Breast epithelium (tissue), 4 donors: ENCODE measurements at places on chromosomes 6 and 20. TPM values are rescaled to one million over a fixed set of nuclear protein-coding genes. Genes with fewer than 3 reads are reported as not detected.

Gene HCK
- 16.0 TPM for total RNA-seq

GRCh38 chr6:155378276-155378675 is 64.0 kb upstream of the TFB1M start:
- no peaks in the 10 kb centered on the region for H3K27me3 ChIP-seq
- H3K27ac ChIP-seq: no peak overlapping the region
- no peaks in the 10 kb centered on the region for H3K4me1 ChIP-seq
- no peak overlapping the region for H3K4me3 ChIP-seq
- DNase-seq: no peak

DNA sequence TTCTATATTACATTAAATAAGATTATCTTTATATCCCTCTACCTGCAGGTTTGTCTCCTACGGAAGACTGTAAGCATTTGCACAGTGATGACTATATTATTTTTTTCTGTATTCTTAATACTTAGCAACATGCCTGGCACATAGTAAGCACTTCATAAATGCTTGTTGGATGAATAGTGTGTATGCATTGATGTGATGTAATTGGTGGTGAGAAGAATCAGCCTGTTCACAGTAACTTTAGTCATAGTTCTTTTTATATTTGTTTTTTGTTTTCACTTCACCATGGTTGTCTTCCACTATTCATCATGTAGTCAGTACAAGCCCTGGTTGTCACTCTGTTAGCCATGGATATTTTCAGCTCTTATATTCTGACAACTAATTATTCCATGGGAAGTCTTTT is 184.0 kb upstream of the FLRT3 start:
- no peaks in the 10 kb centered on the region for H3K4me1 ChIP-seq
- H3K27ac ChIP-seq: no peak overlapping the region
- H3K4me3 ChIP-seq: no peak overlapping the region
- H3K36me3 ChIP-seq: no peaks in the 10 kb centered on the region

GRCh38 chr6:81636930-81637568 is 115.4 kb downstream of the TENT5A start:
- H3K4me3 ChIP-seq: no peak overlapping the region
- no peak for DNase-seq
- H3K27ac ChIP-seq: no peak overlapping the region
- no peaks in the 10 kb centered on the region for H3K36me3 ChIP-seq
- no peaks in the 10 kb centered on the region for H3K27me3 ChIP-seq

DNA sequence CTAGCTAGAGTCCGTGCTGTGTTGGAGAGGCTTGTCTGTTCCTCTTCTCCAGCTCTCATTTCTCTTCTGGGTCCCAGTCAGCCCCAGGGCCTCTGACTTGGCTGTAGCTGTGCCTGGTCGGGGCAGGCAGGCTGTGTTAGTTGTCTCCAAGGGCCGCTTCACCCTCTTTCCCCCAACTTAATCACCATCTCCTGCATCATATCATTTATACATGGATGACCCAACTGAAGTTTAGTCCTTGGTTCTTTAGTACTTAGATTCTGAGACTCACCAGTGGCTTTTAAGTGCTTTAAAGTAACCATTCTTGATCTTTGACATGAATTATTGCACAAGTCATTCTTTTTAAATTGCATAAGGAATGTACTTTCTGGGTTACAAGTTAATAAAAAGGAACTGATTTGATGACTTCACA is 127.3 kb downstream of the RTN4IP1 start:
- no peak for DNase-seq
- H3K36me3 ChIP-seq: no peaks in the 10 kb centered on the region
- H3K4me1 ChIP-seq: no peaks in the 10 kb centered on the region
- no peaks in the 10 kb centered on the region for H3K27me3 ChIP-seq
- no peak overlapping the region for H3K27ac ChIP-seq
- H3K4me3 ChIP-seq: no peak overlapping the region

- H3K36me3 ChIP-seq: no peaks in the 10 kb centered on the region
- no peaks in the 10 kb centered on the region for H3K27me3 ChIP-seq
- H3K4me3 ChIP-seq: no peak overlapping the region
- no peak overlapping the region for H3K27ac ChIP-seq
Measured at GRCh38 chr6:66429210-66429609, 722.2 kb upstream of the EYS start.

- H3K4me1 ChIP-seq: no peaks in the 10 kb centered on the region
- DNase-seq: no peak
- H3K4me3 ChIP-seq: no peak overlapping the region
- H3K27ac ChIP-seq: no peak overlapping the region
- H3K36me3 ChIP-seq: no peaks in the 10 kb centered on the region
Measured at GRCh38 chr6:54991761-54992330, 145.3 kb downstream of the FAM83B start.

DNA sequence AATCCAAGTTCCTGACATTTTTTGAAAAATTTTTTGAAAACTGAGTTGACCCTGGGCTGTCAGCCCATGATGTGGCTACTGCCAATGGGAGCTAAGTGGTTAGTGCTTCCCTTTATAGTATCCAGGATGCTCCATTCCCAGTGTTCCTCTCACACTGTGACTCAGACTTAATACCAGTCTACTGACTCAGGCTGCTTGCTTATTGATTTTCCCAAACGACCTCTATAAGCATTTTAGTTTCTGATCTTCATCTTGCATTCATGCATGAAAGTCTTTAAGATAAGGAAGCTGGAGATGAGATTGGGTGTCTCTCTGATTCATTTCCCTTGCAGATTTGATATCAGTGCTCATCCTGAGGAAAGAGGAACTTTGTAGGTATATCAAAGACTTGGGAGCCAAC is 560.0 kb downstream of the TBC1D32 start:
- H3K27me3 ChIP-seq: no peaks in the 10 kb centered on the region
- H3K4me1 ChIP-seq: no peaks in the 10 kb centered on the region
- H3K4me3 ChIP-seq: no peak overlapping the region

- no peaks in the 10 kb centered on the region for H3K36me3 ChIP-seq
- H3K4me3 ChIP-seq: no peak overlapping the region
- H3K27me3 ChIP-seq: no peaks in the 10 kb centered on the region
Measured at GRCh38 chr20:25256226-25256859, 8.5 kb downstream of the PYGB start.

DNA sequence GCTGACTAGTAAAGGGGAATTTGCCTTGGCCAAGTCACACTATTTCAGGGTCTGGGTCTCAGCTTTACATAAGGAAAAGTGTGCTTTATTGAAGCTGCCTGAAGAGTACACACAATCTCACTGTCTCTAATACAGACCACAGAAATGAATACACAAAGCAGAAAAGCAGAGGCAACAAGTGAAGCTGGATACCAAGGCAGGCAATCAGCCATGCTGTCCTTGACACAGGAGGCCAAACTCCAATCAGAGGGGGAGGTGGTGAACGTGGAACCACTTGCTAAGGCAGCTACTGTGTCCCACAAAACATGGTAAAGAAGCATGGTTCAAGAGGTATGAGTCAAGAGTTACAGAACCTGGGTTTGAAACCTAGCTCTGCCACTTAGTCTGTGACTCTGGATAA is 21.8 kb upstream of the CCND3 start:
- no peak for DNase-seq
- H3K4me1 ChIP-seq: no peaks in the 10 kb centered on the region
- no peak overlapping the region for H3K4me3 ChIP-seq

DNA sequence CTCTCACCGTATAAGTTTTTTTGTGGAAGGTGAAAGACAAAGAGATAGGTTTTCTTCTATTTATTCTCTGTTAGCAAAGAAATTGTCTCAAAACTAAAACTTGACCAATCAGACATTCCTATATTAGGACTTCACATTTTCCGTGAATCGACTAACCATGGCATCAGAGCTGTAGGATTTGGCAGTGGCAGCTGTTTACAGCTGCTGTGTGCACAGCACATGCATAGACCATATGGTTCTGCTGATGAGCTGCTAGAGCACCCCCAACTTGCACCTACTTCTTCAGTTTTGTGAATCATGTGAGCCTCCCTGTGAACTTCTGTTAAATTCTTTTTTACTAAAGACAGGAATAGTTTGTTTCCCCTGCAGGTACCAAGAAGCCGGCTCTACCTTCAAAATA is 157.9 kb downstream of the RFX6 start:
- no peak overlapping the region for H3K4me3 ChIP-seq
- no peaks in the 10 kb centered on the region for H3K36me3 ChIP-seq
- H3K4me1 ChIP-seq: no peaks in the 10 kb centered on the region
- H3K27me3 ChIP-seq: no peaks in the 10 kb centered on the region
- no peak for DNase-seq
